ENCODE measurements at places on chromosomes 2 and 18.

DNA sequence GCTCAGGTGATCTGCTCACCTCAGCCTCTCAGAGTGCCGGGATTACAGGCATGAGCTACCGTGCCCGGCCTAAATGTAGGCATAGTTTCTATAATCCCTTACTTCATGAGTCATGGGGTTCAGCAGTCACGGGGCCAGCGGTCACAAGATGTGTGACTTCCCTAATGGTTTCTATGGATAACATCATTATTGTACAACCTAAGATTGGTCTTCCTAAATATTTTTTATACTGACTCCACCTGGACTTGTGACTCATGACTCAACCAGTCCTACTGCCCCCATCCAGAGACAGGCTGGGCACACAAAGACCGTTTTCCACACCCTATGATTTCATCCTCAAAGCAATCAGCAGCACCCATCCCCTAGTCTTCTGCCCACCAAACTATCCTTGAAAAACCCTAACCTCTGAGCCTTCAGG, 15.9 kb downstream of the FAM210A start:
- no peak for DNase-seq

DNA sequence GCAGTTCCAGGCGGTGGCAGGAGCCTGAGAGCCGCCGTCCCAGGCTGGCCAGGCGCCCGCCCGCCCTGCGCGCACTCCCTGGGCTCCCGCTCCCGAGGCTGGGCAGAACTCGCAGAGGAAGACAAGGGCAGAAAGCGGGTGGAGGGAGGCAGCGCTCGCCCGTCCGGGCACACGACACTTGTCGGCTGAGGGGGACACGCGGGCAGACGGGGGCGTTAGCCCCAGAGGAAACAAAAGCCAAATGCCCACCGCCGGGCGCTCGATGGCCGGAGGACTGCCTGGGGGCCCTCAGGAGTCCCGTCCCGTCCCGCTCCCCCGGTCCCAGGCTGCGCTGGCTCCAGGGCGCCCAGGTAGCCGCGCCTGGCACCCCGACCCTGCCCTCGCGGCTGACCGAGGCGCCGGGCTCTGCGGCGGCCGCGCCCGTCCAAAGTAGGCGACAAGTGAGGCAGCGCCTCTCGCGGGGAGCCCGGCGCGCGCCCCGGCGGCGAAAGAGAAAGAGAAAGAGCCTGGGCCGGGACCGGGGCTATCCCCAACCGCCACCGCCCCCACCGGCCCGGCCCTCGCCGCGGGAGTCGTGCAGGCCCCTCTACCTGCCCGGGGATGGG, 491 bp downstream of the L3MBTL4 start:
- no peak for DNase-seq

DNA sequence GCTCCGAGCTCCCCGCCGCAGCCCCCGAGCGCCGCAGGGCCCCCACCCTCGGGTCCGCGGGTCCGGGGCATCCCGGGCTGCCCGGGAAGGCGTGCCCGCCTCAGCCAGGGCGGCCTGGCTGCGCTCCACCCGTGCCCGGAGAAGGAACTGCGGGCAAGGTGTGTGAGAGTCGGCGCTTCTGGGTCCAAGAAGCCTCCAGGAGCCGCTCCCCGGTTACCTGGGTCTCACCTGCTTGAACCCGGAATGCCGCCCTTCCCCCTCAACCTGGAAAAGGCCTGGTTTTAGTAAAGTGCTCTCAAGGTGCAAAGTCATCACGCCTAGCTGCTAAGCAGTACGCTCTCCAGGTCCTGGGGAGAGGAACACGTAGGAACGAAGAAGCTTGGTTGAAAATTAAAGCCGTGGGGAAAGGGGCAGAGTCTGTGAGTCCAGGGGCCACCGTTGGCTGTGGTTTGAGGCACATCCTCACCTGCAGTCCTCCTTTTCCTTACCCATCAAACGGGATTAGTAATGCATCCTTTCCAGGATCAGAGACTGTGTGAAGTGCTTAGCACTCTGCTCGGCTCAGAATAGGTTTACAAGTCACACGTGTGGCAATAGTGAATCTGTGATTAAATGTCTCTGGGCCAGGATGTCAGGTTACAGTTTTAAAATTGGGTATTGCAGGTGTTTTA, 1.2 kb downstream of the ASAP2 start:
- DNase-seq: no peak

- DNase-seq: no peak
These were observed 1125.0 kb upstream of the CELF4 start for GRCh38 chr18:38690626-38691025.

DNA sequence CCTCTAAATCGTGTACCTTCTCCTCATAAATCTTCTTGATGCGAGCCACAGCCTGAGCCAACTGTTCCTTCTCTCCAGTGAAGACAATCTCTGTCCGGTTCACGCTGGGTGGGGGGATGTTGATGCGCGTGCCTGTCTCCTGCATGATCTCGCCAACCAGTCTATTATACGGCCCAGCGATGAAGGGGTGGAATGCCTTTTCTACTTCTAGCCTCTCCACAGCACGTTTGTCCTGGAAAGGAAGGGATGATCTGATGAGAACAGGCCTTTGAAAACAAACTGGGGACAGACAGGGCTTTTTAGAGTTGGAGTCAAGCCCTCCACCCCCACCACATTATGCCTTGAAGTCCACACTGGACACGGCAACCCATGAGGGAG, 59.3 kb downstream of the HDLBP start:
- DNase-seq: no peak

DNA sequence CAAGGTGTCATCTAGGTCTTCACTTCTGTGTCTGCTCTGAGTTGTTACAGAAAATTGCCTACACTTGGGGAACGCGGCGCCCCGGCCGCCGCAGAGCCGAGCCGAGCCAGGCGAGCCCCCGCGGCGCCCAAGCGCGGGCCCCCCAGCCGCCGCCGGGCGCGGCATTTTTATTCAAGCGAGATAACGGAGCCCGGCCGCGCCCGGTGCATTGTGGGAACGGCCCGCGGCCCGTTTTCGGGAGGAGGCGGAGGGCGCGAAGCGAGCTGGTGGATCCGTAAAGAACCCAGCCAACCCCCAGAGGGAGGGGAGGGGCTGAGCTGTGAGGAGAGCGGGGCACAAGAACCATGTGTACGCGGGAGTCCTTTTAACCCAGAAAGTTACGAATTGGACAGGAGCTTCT, 191.8 kb downstream of the FTCDNL1 start:
- no peak for DNase-seq

- DNase-seq: no peak
These were observed 131.1 kb downstream of the FMNL2 start for GRCh38 chr2:152466041-152466440.

DNA sequence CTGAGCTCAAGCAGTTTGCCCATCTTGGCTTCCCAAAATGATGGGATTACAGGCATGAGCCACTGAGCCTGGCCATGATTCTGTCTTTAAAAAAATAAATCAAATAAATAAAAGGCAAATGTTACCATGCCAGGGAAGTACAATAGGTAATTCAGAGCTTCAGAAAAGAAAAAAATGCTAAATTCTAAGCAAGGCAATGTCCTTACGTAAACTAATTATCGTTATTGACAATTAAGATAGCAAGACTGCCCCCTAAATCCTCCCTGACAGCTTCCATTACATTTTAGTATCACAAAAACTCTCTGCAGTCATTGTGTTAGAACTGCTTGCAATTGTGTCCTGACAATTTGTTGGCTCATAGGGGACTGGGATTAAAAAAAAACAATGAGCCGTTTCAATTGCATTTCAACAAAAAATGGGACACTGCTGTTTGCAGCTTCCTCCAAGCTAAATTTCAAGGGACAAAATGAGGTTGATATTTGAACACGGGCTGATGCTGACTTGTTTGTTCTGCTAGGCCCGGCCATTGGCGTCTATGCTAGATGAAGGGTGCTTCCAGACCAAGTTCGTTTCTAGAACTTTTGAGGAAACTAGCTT, 88.9 kb downstream of the MOGAT1 start:
- no peak for DNase-seq

DNA sequence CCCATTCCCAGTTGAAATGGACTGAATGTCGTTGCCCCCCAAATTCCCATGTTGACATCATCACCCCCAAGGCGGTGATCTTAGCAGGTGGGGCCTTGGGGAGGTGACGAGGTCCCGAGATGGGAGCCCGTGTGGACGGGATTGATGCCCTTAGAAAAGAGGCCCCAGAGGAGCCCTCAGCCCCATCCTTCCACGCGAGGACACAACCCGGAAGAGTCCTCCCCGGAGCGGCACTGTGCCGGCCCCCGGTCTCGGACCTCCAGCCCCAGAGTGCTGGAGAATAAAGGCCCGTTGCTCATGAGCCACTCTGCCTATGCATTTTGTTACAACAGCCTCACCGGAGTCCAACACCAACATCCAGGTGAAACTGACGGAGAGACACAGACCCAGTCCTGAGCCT, 30.4 kb upstream of the SALL3 start:
- DNase-seq: no peak

All from activated CD4-positive, alpha-beta T cell treated with anti-CD3 and anti-CD28 coated beads for 24 hours (primary cell).